ENCODE measurements at places on chromosomes 3 and 15.

DNA sequence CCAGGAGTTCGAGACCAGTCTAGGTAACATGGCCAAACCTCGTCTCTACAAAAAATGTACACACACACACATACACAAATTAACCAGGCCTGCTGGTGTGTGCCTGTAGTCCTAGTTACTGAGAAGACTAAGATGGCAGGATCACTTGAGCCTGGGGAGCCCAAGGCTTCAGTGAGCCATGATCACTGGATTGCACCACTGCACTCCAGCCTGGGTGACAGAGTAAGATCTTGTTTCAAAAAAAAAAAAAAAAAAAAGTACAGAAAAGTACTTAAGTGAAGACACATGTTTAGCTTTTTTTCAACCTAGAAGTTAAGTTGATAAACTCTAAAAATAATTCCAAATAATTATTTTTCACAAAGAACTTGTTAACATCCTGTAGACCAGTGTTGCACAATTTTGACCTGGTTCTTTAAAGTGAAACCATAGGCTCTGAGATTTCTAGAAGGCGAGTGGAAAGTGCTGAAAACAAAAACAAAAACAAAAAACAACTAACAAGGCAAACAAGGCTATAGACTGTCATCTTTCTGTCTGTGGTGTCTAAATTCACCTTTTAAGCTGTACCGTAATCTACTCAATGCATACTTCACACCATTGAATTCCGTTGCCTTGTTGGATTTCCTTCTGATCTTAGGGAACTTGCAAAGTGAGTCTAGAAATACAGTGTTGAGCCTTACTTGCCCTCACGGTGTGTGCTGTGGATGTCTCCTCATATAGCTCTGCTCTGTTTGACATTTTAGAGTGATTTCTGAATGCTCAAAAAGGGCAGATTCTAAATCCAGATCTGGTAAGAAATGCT, 63.5 kb downstream of the CHST2 start:
- H3K27me3 ChIP-seq = no peaks in the 10 kb centered on the region
- no peak overlapping the region for H3K4me3 ChIP-seq
- peaks cover 5% of the 10 kb centered on the region for H3K36me3 ChIP-seq
- no peak overlapping the region for H3K27ac ChIP-seq
- peaks cover 15% of the 10 kb centered on the region for H3K4me1 ChIP-seq

- peaks cover 6% of the 10 kb centered on the region for H3K27me3 ChIP-seq
- peaks cover 7% of the 10 kb centered on the region for H3K36me3 ChIP-seq
- H3K4me1 ChIP-seq = peaks cover 26% of the 10 kb centered on the region
Observed at GRCh38 chr15:60406513-60407414, 9.0 kb upstream of the ANXA2 start.

DNA sequence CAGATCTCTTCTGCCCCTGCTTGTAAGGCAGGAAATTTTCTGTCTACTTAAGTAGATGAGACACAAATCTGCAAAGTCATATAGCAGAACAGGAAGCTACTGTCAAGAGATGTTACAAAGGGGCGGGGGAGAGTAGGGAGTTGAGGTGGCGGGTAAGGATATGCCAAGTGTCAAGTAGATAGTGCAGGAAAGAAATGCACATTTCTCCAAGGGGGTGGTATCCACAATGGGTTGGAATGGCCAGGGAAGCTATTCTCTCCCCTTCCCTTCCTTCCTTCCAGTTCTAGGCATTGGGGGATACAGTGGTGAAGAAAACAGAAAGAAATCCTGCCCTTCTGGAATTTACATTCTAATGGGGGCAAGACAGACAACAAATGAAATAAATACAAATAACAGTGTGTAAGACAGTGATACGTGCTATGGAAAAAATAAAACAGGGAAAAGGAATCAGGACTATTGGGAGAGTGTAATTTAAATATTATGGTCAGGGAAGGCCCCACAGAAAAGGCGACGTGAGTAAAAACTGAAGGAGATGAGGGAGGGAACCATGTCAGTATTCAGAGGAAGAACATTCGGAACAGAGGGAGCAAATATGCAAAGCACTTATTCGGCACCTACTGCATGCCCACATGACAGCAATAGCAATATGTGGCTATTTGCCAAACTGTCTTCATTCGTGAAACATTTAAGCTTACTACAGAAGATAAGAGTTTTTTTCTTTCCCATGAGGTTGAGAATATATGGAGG, 42.8 kb upstream of the RNU6-1 start:
- H3K4me1 ChIP-seq = peaks cover 19% of the 10 kb centered on the region
- H3K36me3 ChIP-seq = no peaks in the 10 kb centered on the region
- H3K27ac ChIP-seq = no peak overlapping the region
- H3K27me3 ChIP-seq = peaks cover 13% of the 10 kb centered on the region
- DNase-seq = peak; percentile 20

GRCh38 chr3:140905559-140905958, 36.1 kb upstream of the SLC25A36 start:
- H3K27ac ChIP-seq = no peak overlapping the region
- peaks cover 6% of the 10 kb centered on the region for H3K27me3 ChIP-seq
- no peaks in the 10 kb centered on the region for H3K36me3 ChIP-seq
- DNase-seq = no peak

- H3K27me3 ChIP-seq = no peaks in the 10 kb centered on the region
- H3K36me3 ChIP-seq = peaks cover 32% of the 10 kb centered on the region
- H3K4me3 ChIP-seq = no peak overlapping the region
- H3K27ac ChIP-seq = peak overlapping the region; percentile 90
Observed at GRCh38 chr3:172536505-172536904, 13.3 kb upstream of the TNFSF10 start.

DNA sequence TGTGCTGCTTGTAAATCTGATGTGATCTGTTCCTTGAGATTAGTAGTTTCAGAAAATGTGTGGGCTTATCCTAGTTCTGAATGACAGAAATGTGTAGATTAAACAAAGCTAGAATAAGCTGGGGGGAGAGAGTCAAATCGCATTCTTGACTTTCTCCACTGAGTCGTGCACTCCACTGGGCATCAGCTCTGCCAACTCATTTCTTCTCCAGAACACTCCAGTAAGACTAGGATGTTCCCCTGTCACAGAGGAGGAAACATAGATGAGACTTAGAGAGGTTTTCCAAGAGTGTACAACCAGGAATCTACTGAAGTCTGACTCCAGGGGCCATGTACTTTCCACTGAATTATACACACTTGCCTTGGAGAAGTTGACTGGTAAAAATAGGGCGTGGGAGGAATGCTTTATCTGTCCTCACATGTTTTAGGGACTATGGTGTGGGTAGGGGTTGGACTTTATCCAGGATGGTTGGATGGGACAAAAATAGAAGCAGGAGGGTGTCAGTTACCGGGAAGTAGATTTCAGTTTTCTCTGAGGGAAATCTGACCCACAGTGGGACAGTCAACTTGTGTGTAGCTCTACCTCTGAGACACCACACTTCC, 298.2 kb downstream of the UBE2E2 start:
- no peaks in the 10 kb centered on the region for H3K27me3 ChIP-seq
- DNase-seq = no peak
- H3K27ac ChIP-seq = no peak overlapping the region
- no peaks in the 10 kb centered on the region for H3K36me3 ChIP-seq
- H3K4me1 ChIP-seq = no peaks in the 10 kb centered on the region

DNA sequence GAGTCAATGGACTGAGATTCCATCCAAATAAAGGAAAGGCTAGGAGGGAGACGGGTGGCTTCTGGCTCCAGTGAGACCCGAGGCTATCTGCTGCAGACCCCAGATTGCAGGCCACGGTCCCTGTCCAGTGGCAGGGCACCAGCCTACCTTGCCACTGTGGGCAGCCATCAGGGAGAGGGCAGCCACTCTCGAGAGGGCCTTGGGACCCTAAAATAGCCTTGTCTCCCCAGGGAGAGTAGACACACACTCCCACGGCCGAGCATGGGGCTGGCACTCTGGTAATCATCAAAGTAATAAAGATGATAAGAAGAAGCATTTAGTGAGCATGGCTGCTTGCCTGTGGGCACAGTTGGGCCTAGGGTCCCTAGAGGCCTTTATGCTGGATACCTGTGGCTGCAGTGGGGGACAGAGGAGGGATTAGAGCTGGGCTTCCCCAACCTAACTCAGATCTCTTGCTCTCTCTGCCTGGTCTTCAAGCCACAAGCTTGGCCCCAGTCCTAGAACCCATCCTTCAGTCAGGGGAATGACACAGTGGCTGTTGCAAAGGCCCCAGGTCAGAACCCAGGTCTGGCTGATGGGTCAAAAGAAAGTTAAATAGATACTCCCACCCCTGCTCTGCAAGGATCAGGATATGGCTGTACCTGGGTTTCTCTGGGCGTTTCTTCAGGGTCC, 9.2 kb upstream of the VIPR1 start:
- H3K27ac ChIP-seq = no peak overlapping the region
- H3K36me3 ChIP-seq = no peaks in the 10 kb centered on the region
- H3K4me3 ChIP-seq = no peak overlapping the region
- peaks cover 6% of the 10 kb centered on the region for H3K27me3 ChIP-seq
- DNase-seq = no peak
